ENCODE measurements at places on chromosomes 16 and 17.

DNA sequence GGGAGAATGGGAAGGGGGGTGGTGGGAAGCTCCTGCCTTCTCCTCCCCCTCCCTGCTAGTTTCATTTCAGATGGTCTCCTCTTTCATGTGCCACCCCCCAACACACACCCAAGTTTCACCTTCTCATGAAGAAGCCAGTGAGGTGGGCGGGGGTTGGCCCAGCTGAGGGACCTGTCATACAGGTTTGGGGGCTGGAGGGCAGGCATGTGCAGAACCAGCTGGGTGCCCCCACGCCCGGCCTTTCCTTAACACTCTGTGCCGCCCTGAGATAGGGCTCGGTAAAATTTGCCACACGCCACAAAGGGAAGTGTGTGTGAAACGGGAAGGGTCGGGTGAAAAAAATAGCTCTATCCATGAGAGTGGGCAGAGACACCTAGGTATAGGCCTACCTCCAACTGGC lies 57.4 kb downstream of the PIPOX start:
- no peak for DNase-seq

DNA sequence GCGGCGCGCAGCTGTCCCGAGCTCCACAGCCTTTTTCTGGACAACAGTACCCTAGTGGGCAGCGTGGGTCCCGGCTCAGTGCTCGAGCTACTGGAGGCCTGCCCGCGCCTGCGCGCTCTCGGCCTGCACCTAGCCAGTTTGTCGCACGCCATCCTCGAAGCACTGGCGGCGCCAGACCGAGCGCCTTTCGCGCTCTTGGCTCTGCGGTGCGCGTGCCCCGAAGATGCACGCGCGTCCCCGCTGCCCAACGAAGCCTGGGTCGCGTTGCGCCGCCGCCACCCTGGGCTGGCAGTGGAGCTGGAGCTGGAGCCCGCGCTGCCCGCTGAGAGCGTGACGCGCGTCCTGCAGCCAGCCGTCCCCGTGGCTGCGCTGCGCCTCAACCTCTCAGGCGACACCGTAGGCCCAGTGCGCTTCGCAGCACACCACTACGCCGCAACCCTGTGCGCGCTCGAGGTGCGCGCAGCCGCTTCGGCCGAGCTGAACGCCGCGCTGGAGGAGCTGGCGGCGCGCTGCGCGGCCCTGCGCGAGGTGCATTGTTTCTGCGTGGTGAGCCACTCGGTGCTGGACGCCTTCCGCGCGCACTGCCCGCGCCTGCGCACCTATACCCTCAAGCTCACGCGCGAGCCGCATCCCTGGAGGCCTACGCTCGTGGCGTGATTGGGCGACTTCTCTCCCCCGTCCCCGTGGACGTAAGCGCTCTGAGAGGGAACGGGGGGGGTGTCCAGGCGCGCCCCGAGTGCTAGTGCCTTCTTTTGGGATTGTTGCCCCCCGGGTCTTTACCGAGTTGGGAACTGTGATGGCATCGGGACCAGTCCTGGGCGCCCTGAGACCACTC lies 1.2 kb upstream of the HSF4 start:
- no peak for DNase-seq

DNA sequence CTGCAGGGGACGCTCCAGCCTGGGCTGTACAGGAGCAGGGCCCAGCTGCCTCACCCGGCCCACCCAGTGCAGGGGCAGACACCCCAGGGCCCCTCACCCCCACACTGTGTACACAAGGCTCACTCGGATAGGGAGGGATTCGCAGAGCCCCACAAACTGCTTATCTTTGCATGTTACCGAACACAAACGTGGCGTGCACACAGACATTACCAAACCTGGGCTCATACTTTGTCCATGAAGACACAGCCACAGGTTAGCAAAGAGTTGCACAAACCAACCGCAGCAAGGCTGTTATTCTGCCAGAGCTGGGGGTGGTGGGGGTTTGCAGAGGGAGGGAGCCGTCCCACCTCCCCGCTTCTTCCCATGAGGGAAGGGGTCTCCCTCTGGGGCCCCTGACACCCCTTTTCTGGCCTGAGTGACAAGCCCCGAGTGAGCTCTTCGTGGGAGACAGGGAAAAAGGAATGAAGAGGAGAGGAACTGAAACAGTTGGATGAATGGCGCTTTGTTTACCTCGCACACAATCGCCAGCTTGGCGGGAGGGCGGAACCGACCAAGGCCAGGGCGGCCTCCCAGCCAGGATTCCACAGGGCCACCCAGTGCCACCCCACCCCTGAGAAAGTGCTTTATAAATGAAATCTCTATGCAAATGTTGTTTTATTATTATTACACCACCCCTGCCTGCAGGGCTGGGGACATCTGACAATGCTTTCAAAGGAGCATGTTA lies 434 bp upstream of the CPSF4L start:
- no peak for DNase-seq

DNA sequence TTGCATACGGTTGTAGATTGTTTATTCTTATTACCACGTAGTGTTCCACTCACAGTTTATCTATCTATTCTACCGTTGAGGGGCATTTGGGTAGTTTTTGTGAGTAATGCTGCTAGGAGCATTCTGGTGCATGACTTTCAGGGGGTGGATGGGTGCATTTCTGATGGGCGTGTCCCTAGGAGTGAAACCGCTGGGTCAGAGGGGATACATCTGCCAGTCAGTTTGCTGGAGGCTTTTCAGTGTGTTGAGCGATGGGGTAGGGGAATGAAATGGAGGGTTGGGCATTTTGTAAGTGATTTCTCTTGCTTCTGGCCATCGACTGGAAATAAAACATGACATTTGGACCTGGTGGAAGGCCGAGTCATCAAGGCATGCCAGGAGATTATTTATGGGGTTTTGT lies 17.0 kb upstream of the IRX3 start:
- DNase-seq = no peak

- peak; percentile 42 for DNase-seq
Measured at GRCh38 chr17:51427856-51428255, 167.5 kb downstream of the UTP18 start.

GRCh38 chr17:75063626-75064025 lies 16.6 kb downstream of the KCTD2 start:
- no peak for DNase-seq

- no peak for DNase-seq
Measured at GRCh38 chr16:83717814-83718213, 90.0 kb upstream of the HSBP1 start.

GRCh38 chr17:48715496-48716399 lies 6.6 kb downstream of the PRAC1 start:
- no peak for DNase-seq

GRCh38 chr17:44079877-44080821 lies 9.6 kb downstream of the G6PC3 start:
- DNase-seq = no peak

DNA sequence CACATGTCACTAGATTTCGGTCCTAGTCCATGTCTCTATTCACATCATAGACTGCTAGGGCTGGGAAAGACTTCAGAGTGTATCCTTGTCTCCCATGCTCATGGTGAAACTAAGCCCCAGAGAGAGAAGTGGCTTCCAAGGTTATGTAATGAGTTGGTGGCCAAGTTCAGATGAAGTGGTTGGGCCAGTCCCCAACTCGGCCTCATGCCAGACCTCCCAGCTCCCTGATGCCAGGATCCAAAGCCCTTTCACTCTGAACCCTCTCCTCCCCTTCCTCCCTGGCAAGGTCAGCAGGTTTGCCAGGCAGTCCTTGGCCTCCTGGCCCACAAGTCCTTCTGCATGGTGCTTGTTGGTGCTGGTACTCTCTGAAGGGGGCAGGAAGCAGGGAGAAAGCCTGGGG lies 189.7 kb downstream of the AXIN2 start:
- no peak for DNase-seq

DNA sequence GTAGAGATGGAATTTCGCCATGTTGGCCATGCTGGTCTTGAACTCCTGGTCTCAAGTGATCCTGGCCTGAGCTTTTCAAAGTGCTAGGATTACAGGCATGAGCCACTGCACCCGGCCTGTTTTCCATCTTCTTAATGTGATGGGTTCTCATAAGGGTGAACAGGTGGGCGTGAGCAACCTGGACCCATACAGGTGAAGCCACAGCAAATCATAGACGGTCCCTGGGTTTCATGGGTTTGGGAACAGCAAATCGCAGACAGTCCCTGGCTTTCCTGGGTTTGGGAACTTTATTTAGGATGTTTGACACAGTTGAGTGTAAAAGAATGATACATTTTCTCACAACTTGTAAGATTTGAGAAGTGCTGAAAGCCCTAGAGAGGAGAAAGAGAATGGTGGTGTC lies 12.9 kb upstream of the MEIOB start:
- DNase-seq = no peak

- DNase-seq = no peak
Measured at GRCh38 chr16:88317613-88317965, 65.2 kb upstream of the ZNF469 start.

- no peak for DNase-seq
Measured at GRCh38 chr16:73010150-73010676, 37.7 kb downstream of the ZFHX3 start.

GRCh38 chr16:24255456-24256371 lies at the start of gene CACNG3:
CACNG3 (plus strand) TSS chr16:24256335; CDS start chr16:24256755, 420 bp downstream.
- peak; percentile 27 for DNase-seq

- no peak for DNase-seq
Measured at GRCh38 chr17:80286638-80286960, 25.9 kb downstream of the RNF213 start.

DNA sequence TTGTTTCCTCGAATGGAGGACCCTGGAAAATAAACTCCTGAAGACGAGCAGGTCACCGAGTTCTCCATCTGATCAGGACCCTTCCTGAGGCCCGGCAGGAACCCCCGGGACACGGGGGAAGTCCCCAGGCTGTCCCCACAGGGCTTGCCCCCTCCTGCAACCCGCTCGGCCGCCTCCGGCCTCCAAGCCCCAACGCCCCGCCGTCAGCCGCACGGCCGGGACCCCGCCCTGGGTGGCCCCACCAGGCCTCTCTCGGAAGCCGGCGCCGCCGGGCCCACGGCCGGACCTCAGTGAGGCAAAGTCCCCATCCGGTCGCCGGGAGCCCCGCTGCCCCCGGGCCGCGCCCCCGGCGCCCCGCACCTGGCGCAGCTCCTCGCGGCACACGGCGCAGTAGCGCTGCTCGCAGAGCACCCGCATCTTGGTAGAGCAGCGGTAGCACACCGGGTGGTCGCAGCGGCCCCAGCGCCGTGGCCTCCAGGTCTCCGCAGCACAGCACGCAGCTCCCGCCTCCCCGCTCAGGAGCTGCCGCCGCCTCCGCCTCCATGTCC lies 383 bp downstream of the ZNF598 start:
- no peak for DNase-seq

GRCh38 chr17:76716146-76716838 lies 5.5 kb upstream of the MXRA7 start:
- DNase-seq = peak; percentile 84

- no peak for DNase-seq
Measured at GRCh38 chr17:78000341-78000740, 41.8 kb downstream of the TNRC6C start.

DNA sequence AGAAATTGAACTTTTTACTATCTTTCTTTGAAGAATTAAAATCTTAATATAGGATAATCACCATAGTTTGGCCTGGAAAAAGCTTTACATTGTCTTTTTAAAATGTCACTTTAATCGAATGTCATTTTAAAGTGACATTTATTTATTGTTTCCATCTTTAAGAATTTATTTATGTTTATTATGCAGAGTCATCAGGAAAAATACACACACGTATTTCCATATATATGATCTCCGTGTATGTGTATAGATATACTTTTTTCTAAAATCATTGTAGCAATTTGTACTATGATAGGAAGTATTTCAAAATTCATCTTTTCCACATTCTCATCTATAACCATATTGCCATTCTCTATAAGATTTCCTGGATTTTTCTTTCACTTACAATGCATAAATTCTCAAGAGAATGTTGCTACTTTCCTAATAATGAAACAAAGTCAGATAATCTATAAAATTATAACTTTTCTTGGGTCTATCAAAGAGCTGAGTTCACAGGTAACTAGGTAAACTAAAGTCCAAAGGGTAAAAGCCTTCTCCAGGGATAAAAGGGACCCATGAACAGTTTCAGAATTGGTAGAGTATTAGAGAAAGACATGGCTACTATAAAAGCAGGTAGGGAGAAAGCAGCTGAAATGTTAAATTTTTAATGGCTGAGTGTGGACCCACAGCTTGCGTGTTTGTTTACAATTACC lies 11.9 kb downstream of the ABCA8 start:
- DNase-seq = no peak

GRCh38 chr16:23207485-23207884 lies 24.9 kb downstream of the SCNN1G start:
- DNase-seq = no peak

GRCh38 chr16:77273815-77274214 lies 74.6 kb downstream of the SYCE1L start:
- DNase-seq = no peak

DNA sequence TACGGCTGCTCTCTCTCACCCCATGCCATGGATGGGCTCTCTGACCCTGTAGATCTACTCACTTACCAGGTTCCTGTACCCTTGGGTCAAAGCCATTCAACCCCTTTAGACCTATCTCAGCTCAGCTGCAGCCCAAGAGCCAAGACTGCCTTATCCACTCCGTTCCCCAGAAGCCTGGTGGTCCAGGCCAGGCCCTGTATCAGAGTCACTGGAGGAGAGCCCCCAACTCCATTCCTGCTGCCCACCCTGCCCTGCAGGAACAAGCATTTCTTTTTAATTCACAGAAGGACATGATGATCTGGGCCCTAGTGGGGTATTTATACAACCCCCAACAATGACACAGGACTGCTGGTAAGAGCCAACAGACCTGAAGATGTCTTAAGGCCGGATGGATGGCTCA lies 76.8 kb downstream of the AIPL1 start:
- no peak for DNase-seq

- no peak for DNase-seq
Measured at GRCh38 chr17:43667947-43668348, 6.2 kb upstream of the MEOX1 start.

GRCh38 chr16:49003022-49003421 lies 278.6 kb downstream of the CBLN1 start:
- DNase-seq = no peak

DNA sequence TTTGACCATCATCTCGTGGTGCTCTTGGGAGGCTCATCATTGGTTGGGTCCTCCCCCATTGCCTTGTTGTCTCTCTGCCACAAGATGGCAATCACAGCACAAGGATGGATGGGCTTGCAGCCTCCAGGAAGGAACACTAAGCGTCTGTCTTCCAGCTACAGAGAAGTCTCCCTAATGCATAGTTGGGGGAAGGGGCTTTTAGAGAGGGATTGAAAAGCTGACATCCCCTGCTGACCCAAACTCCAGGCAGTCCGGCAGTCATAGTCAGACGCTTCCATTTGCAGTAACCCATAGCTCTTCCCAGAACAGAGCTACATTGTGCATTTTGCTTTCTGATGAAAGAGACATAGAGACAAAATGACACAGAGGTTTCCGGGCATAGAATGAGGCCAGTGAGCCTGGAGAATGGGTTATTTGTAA lies 111.4 kb downstream of the UTP18 start:
- DNase-seq = peak; percentile 41

DNA sequence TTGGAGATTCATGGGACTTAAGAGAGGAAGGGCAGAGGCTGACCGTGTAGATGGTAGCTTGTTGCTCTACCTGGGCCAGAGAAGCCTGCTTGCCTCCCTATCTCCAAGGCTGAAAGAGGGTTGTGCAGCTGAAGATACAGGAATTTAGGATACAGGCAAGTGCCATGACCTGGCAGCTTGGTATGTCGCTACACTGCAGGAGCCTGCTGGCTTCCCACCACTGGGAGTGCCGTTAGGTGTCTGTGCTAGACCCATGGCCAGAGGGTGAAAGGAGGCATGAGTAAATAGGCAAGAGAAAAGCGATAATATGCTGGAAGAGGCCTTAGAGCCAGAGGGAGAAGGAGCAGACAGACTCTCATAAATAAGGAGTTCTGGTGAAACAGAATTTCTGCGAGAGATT lies 10.6 kb downstream of the NAA60 start:
- no peak for DNase-seq

GRCh38 chr17:50518384-50519023 lies 10.3 kb downstream of the MYCBPAP start:
- no peak for DNase-seq

- no peak for DNase-seq
Measured at GRCh38 chr17:33500151-33500550, 207.1 kb upstream of the ASIC2 start.

Data from CD8-positive, alpha-beta memory T cell (primary cell).